ENCODE measurements at places on chromosomes 4 and X.

DNA sequence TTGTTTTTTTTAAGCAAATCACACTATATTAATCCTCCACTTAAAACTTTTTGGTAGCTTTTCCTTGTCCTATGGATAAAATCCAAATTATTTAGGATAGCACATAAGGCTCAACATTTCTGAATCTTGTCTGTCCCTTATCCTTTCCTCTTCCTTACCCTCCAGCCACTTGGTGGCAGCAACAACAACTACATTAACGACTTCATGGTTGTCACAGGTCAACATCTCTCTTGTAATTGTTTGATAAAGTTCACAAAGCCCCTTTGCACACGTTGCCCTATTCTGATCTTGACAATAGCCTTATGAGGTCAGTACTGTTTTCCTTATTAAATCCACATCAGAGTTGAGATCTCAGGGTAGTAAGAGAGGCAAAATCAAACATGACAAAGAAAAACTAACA, 269.0 kb upstream of the PABPC4L start:
- no peak for DNase-seq

GRCh38 chrX:84187533-84188319, at the start of gene RPS6KA6:
Gene RPS6KA6 (minus strand): TSS chrX:84188199. CDS start chrX:84187899, 300 bp downstream.
- DNase-seq, result no peak

- no peak for DNase-seq
Measured at GRCh38 chr4:4341861-4342650, 44.8 kb upstream of the NSG1 start.

- no peak for DNase-seq
Measured at GRCh38 chrX:40952855-40953254, 132.4 kb upstream of the USP9X start.

DNA sequence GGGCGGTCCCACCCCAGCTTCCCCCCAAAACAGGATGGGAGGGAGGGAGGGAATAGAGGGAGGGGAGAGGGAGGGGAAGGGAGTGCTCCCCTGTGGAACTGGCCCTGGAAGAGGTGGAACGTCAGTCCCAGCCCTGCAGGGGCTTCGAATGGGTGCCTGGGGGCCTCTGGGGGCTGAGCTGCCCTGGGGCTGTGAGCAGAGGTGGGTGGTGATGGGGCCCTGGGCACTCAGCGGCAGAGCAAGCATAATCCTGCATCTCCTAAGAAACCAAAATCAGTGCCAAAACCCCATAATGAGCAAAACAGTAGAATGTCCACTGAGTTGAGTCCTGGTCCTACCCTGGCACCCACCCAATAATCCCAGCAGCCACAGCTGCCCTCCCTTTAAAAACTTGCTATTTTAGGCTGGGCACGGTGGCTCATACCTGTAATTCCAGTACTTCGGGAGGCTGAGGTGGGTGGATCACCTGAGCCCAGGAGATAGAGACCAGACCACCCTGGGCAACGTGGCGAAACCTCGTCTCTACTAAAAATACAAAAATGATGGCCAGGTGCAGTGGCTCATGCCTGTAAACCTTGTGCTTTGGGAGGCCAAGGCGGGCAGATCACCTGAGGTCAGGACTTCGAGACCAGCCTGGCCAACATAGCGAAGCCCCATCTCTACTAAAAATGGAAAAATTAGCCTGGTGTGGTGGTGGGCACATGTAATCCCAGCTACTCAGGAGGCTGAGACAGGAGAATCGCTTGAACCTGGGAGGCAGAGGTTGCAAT, 11.1 kb downstream of the DOK7 start:
- DNase-seq, result no peak

- no peak for DNase-seq
Measured at GRCh38 chrX:128928636-128929035, 594.7 kb downstream of the SMARCA1 start.

- DNase-seq, result no peak
Measured at GRCh38 chr4:61831987-61832386, 631.9 kb downstream of the ADGRL3 start.

DNA sequence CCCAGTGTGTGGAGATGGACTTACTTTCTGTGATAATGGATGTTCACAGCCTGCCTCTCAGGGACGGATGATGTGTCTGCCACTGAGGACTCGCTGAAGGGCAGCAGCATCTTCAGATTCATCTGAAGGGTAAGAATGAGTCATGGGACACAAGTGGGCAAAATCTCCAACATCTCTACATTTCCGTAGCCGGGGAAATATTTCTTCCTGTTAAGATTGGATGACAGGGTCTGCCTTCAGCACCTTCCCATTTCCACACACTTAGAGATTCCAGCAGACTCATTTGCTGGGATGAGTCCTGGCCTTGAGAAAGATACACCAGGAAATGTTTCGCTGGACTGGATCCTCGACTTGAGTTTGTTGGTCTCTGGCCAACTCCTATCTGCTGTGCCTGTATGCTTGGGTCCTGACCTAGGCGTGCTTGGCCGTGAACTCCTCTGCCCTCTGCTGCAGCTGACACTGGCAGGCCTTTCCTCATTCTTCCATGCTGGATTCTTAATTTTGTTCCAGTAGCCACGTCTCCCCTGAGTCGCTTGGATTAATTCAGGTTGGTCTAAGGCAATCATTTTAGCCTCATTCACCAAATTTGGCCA, 46.5 kb upstream of the SOD3 start:
- no peak for DNase-seq

All from DMS 273 treated with DMSO at 0.1 percent for 48 hours (cell line).